GM23338 (cell line): ENCODE measurements at places on chromosomes 3 and 15. TPM values are rescaled to one million over a fixed set of nuclear protein-coding genes. Genes with fewer than 3 reads are reported as not detected.

GRCh38 chr15:66287461-66288057 lies 5.8 kb upstream of the DIS3L start:
- DNase-seq: peak; percentile 55

DNA sequence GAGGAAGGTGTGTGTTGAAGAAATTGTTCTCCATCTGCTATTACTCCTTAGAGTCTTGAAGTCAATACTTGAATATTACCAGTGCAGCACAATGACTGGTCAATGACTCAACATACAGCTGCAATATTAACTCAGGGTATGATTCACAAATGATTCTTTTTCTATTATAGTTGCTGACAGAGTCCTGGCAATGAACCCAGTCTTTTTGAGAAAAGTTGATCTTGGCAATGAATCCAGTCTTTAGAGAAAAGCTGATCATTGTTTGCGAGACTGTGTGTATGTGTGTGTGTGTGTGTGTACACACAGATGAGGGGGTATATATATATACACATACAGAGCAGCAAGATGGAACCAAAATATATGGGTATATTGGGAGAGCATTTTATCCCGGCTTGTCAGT lies 315.1 kb downstream of the ZNF385D start:
- DNase-seq: no peak

- DNase-seq: peak; percentile 23
Observed at GRCh38 chr3:169564883-169565282, 98.6 kb downstream of the MECOM start.

DNA sequence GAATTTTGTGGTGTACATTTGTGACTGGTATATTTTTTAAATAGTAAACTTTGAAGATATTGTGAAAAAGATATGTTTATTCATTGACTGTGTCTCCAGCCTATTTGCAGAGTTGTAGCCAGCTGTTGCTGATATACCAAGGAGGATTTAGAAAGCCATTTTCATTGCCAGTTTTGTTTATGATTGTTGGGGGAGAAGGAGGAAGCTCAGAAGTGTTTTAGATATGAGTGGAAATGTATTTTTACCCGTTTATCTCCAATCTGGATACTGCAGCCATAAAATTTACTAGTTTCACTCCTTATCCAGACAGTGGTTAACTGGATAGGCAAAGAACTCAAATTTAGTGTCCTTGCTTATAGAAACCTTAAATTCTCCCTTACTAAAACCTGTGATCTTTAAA lies 18.8 kb downstream of the ATP11B start:
- no peak for DNase-seq

- no peak for DNase-seq
Observed at GRCh38 chr3:54578417-54578816, 349.4 kb downstream of the LRTM1 start.

DNA sequence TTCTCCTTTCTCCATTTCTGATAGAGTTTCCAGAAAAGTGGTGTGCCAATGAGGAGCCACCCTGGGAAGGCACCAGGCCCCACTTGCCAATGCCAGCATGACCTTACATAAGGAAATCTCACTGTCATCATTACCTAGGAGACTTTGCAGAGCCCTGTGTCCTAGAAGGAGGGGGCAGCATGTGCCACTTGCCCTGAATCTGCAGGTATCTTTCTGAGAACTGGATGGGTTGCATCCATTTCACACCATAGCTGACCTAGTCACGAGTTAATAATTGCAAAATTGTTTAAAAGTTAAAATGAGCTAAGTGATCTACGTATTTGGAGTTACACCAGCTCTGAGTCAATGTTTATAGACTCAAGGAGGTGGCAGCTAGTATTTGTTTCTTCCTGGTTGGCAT lies 14.3 kb downstream of the CA12 start:
- DNase-seq: no peak

GRCh38 chr3:58215317-58216025 lies 4.7 kb upstream of the DNASE1L3 start:
- no peak for DNase-seq

DNA sequence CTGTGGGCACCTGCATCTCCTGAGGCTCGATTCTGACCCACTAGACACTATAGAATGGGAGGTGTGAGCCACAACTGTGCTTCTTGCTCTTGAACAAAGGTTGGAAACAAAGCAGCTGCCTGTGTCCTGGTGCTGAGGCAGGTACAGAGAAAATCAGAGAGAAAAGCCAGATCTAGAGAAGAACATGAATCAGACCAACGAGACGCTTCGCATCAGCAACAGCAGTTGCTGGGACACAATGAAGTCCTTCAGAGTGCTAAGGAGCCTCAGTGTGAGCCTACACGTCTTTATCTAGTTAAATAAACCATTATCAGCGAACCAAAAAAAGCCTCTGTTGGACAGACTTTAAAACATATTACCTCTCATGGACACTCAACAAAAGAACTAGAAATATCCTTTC lies 86.3 kb upstream of the MEX3B start:
- no peak for DNase-seq

GRCh38 chr3:126355777-126356372 lies 1.3 kb downstream of the KLF15 start:
- DNase-seq: peak; percentile 93

- DNase-seq: peak; percentile 78
Observed at GRCh38 chr3:183265157-183265642, 12.1 kb downstream of the B3GNT5 start.

DNA sequence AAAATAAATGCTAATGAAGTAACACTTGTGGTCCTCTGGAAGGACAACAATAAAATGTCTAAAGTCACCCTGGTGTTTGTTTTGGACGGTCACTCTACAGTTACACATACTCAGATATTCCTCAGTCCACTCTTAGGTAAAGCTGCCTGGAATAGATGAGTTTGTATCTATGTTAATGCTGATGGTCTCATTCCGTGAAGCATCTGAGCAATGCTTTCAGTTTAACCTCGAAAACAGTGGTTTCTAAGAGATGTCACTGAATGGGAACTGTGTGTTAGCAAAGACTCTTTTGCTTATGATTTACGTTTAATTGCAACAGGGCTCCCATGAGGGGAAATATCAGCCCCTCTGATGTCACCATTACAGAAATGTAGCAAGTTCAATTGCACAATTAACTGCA lies 49.1 kb downstream of the FBN1 start:
- no peak for DNase-seq

GRCh38 chr15:70526221-70526973 lies 237.0 kb downstream of the UACA start:
- no peak for DNase-seq

- DNase-seq: no peak
Observed at GRCh38 chr15:94467034-94467433, 235.7 kb downstream of the MCTP2 start.

DNA sequence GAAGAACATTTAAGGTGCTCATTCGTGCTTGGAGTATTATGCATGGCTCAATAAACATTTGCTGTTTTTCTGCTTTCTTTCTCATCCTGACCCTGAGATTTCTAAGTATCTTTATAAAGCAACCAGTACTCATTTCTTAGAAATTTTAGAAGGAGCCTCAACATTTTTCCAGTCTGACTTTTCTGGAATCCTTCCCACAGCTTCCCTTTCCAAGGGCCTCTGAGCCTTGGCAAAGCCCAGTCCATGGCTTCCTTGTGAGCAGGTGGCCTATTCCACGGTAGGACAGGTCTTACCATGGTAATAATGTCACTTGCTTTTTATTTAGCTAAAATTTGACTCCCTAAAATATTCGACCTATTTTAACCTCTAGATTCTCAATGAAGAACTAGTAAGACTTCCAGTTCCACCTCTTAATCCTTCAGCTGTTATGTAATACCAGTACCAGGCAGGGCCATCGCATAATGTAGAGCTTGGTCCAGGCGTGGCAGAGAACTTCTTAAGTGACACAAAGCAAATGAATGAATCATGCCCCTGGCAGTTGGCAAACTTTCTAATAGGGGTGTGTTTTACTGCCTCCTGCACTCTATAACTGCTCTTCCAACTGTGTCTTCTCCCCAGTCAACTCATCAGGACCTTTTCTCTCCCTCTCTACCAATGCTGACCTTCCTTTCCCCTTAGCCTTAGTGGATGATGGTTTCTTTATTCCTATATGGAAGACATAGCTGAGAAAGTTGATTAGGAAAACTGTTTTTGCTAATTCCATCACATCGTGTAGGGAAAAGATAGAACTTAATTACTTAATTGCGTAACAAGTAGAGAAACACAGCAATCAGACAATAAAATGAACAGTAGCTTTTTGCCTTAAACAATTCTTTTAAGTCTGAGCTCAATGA lies 894 bp upstream of the TM4SF4 start:
- peak; percentile 32 for DNase-seq

DNA sequence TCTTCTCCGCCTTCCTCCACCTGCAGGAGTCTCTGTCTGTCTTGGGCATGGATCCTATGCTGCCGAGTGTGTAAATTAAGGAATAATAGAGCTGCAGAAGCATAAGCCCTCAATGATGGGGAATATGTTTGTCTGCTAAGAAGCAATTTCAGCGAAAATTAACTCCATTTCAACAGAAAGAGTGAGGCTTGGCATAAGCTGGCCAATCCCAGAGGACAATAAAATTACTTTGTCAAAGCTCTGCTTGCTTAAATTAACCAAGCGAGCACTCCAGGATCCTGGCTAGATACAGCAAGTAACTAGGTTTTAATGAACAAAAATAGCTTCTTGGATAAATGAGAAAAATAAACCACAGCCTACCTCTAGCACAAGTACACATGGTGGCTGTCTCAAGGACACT lies 33.5 kb upstream of the PRR20G start:
- DNase-seq: no peak

DNA sequence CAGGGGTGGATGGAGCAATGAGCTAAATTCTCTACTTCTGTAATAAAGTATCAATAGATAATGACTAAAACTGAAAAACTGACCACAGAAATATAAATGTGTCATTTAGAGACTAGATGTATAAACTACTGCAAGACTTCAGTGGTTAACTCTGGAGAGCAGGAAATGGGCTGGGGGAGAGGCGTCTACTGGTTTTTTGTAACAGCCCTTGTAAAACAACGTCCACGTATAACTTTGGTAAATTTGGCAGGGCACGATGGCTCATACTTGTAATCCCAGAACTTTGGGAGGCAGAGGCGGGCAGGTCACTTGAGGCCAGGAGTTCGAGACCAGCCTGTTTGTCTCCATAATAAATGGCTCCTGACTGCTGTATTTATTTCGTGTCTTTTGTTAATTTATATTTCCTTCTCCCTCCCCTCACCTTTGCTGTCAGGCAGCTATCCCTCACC lies 12.5 kb downstream of the RAB27A start:
- DNase-seq: no peak

- DNase-seq: peak; percentile 95
Observed at GRCh38 chr15:66657185-66658020, 44.6 kb upstream of the SMAD6 start.

- no peak for DNase-seq
Observed at GRCh38 chr3:192991356-192991755, 73.7 kb upstream of the MB21D2 start.

- DNase-seq: no peak
Observed at GRCh38 chr3:100057716-100058575, 56.4 kb downstream of the FILIP1L start.

GRCh38 chr3:66470285-66470684 lies 30.5 kb downstream of the LRIG1 start:
- no peak for DNase-seq

GRCh38 chr3:54026543-54026942 lies 95.8 kb upstream of the CACNA2D3 start:
- no peak for DNase-seq

DNA sequence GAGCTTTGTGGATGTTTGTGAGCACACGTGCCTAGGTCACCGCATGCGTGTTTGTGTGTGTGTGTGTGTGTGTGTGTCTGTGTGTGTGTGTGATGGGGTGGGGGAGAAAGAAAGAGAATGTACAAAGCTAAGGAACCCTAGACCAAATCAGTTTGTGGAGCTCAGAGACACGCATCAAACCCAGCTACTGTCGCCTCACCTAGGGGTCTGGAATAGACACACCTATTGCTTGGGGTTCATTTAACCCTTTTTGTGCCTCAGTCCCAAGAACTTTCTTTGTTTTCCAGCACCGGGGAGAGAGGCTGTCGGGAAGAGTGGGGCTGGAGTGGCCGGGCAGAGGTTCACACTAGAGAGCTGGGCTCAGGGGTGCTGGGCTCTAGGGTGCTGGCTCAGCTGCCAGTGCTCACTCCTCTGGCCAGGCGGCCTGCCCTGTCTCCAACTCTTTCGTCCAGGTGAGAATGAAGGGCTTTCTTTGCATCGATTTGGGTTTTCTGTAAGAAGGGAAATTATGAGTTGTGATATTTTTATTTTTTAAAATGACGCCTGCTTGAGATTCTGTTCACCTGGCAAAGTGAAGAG lies 221.6 kb downstream of the MEIS2 start:
- peak; percentile 54 for DNase-seq

- no peak for DNase-seq
Observed at GRCh38 chr3:72548461-72548860, 299.8 kb downstream of the SHQ1 start.

DNA sequence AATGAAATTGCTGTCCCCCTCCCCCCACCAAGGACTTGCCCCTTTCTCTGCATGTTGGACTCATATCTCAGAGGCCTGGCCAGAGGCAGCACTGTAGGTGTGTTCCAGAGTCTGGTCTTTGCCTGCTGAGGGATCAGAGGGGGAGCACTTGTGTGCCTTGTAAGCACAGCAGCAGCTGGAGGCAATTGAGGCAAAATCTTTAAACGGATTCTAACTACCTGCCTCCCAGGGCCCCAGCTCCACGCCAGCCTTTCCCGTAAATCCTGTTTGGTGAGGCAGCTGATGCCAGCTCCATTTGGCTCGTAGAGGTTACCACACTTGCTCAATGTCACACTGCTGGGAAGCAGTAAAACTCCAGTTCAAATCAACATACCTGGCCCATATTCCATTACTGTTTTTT lies 2.3 kb upstream of the IDH2 start:
- DNase-seq: no peak

GRCh38 chr3:123720638-123721037 lies 135.8 kb upstream of the HACD2 start:
- DNase-seq: no peak

DNA sequence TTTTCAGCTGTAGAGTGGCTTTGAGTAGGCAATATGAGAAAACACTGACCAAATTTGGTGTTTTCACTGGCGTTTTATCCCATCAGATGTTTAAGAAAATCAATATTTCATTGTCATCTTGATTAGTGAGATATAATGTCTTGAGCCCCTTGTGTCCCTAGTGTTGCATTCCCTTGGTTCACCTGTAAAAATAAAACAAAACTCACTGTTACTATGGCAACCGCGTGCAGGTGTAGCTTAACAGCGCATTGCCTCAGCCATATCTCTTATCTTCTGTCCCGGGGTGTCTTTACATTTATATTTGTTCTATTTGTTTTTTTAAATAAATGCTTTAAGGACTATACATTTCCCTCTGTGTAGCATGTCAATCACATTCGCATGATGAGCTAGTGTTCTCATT lies 551.6 kb downstream of the ZIC1 start:
- peak; percentile 80 for DNase-seq

Gene CLDN16
- polyA plus RNA-seq: 0.06 TPM in 1 of 2 replicates, not detected in the other

Gene EPHB1
- 2.7 and 3.1 TPM in 2 replicates for polyA plus RNA-seq

Gene RAB11A
- polyA plus RNA-seq: 327 and 369 TPM in 2 replicates

Gene SAMD7
- polyA plus RNA-seq: not detected in 2 replicates

Gene ADIPOQ
- polyA plus RNA-seq: not detected in 2 replicates

Gene ROBO1
- polyA plus RNA-seq: 17.3 and 19.2 TPM in 2 replicates

Gene ZNF660
- polyA plus RNA-seq: 5.4 and 5.9 TPM in 2 replicates

Gene INKA1
- polyA plus RNA-seq: 3.7 and 5.0 TPM in 2 replicates

Gene FBXL2
- polyA plus RNA-seq: 2.1 and 2.8 TPM in 2 replicates

Gene CLSTN2
- 0.10 and 0.11 TPM in 2 replicates for polyA plus RNA-seq

Gene SPTBN5
- polyA plus RNA-seq: 0.31 and 0.57 TPM in 2 replicates

Gene FHIT
- 6.9 and 8.3 TPM in 2 replicates for polyA plus RNA-seq
